ENCODE measurements at places on chromosomes 7 and 10.
A peak's percentile ranks its signal among the peaks of the same experiment; 100 is the strongest.

GRCh38 chr7:51316262-51316665, 345 bp downstream of the COBL start:
- no peak for DNase-seq

- DNase-seq = no peak
These were observed 35.7 kb downstream of the GSDME start for GRCh38 chr7:24721481-24722001.

- no peak for DNase-seq
These were observed 17.3 kb downstream of the CCDC3 start for GRCh38 chr10:12984165-12984747.

DNA sequence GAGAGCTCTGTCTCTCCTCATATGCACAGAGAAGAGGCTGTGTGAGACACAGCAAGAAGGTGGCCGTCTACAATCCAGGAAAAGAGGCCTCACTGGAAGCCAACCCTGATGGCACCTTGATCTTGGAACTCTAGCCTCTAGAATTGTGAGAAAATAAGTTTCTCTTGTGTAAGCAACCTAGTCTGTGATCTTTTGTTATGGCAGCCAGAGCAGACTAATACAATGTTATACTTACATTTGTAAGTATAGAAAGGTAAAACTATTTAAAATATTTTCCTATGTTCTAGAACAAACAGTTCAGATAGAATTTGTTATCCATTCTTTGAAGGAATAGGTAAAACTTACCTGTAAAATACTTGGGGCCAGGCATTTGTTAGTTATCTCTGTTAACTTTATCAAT, 53.3 kb downstream of the LRMDA start:
- DNase-seq = no peak

DNA sequence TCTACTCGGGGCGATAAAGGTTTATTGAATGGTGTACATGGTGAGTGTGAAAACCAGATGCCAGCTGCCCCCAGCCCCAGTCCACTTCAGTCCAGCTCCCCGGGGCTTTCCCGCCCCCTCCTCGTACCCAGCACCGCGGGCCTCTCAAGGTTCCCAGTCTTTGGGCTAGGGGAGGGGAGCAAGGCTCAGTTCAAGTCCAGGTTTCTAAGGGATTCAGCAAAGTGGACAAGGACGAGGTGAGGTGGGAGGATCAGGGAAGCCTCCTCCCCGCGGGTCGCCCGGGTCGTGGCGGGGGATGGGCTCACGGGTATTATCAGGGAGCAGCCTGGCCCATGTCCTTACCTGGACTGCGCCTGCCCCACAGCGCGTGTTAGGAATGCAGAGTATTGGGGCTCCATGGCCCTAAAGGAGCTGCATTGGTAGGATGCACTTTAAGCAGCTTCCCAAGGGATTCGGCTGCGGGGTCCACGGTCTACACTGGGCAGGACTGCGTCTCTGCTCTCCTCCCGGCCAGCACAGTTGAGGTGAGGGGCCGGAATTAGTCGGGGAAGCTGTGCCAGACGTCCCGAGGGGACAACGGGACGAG, 541 bp upstream of the PFKFB3 start:
- DNase-seq = no peak

GRCh38 chr10:14382022-14382421, 51.3 kb upstream of the FRMD4A start:
- peak; percentile 10 for DNase-seq

- no peak for DNase-seq
These were observed 384.8 kb upstream of the FOXK1 start for GRCh38 chr7:4297165-4297917.

- DNase-seq = no peak
These were observed 918 bp downstream of the PWWP2B start for GRCh38 chr10:132397671-132398565.

Data from stimulated activated CD8-positive, alpha-beta memory T cell treated with anti-CD3 and anti-CD28 coated beads, Interleukin-4, amount 100 ng/mL, for 4 hours (primary cell).